Thoracic aorta (tissue), 2 donors: ENCODE measurements at places on chromosomes 3 and 15. TPM values are rescaled to one million over a fixed set of nuclear protein-coding genes. Genes with fewer than 3 reads are reported as not detected.

The SCAMP5 gene
- 3.5 TPM for total RNA-seq

The FEZF2 gene
- not detected for total RNA-seq

The FANCD2OS gene
- total RNA-seq, result not detected

The DNAJC17 gene
- total RNA-seq, result 6.1 TPM

The CCR9 gene
- not detected for total RNA-seq

The BMF gene
- 13.1 TPM for total RNA-seq

The SLC9A9 gene
- 60.1 TPM for total RNA-seq

The HLTF gene
- total RNA-seq, result 27.5 TPM

The PLSCR4 gene
- total RNA-seq, result 115 TPM

The FES gene
- 54.2 TPM for total RNA-seq

The LIPC gene
- not detected for total RNA-seq

DNA sequence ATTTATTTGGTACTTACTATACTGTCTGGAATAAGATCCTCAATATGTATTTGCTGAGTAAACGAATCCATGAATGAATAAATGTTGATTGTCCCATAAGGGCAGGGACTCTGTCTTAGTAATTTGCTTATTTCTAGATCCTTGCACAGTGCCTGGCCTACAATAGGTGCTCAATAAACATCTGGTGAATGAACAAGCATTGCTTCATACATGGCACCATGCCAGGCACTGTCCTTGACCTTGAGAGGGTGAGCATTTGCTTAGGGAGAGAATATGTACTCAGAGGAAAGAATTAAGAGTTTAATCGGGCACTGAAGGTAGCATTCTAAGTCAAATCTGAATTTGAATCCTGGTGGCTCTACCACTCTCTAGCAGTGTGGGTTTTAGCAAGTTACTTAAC lies 282.1 kb downstream of the THSD4 start:
- H3K27ac ChIP-seq, result no peak overlapping the region
- H3K36me3 ChIP-seq, result no peaks in the 10 kb centered on the region
- H3K27me3 ChIP-seq, result no peaks in the 10 kb centered on the region

GRCh38 chr15:99087405-99087943 lies 17.4 kb upstream of the SYNM start:
- no peaks in the 10 kb centered on the region for H3K36me3 ChIP-seq
- H3K4me1 ChIP-seq, result no peaks in the 10 kb centered on the region
- DNase-seq, result no peak

GRCh38 chr3:196163666-196164493 lies 47.3 kb downstream of the ZDHHC19 start:
- no peak overlapping the region for H3K27ac ChIP-seq
- no peaks in the 10 kb centered on the region for H3K36me3 ChIP-seq
- DNase-seq, result no peak
- H3K27me3 ChIP-seq, result no peaks in the 10 kb centered on the region

- H3K36me3 ChIP-seq, result peaks cover 46% of the 10 kb centered on the region
- peak overlapping the region; percentile 81 for H3K27ac ChIP-seq
- peak overlapping the region; percentile 35 for H3K4me3 ChIP-seq
Measured at GRCh38 chr3:8555113-8555661, 53.6 kb downstream of the LMCD1 start.

DNA sequence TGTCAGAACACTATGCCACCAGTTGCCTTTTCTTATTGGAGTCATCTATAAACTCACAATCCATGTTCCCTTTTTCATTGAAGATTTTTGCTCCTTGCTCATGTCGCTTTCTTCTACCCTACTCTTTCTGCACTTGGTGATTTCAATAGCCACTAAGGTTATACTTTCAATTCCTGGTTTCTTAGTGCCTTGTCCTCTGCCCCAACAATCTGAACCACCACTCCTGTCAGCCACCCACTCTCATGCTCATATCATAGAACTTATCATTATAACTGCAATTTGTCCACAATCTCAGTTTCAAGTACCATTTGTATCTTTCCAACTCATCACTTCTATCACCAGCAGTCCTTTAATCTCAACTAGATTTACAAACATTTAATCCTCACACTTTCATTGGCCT lies 10.0 kb upstream of the GRAMD1C start:
- no peak overlapping the region for H3K27ac ChIP-seq
- H3K27me3 ChIP-seq, result no peaks in the 10 kb centered on the region
- H3K36me3 ChIP-seq, result no peaks in the 10 kb centered on the region
- DNase-seq, result no peak
- no peaks in the 10 kb centered on the region for H3K4me1 ChIP-seq

DNA sequence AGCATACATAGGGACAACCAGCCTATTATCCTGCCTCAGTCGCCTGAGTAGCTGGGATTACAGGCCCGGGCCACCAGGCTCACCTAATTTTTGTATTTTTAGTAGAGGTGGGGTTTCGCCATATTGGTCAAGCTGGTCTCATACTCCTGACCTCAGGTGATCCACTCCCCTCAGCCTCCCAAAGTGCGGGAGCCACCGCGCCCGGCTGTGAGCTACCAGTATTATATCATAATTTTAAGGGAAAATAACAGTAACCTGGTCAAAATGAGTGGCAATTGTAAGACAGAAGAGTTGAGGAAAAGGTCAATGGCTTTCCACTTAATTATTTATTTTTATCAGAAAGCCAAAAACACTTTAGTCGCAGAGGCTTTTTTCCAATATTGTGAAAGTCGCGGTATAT lies 652.6 kb upstream of the BCHE start:
- no peak overlapping the region for H3K4me3 ChIP-seq
- no peak for DNase-seq
- H3K4me1 ChIP-seq, result no peaks in the 10 kb centered on the region
- H3K36me3 ChIP-seq, result no peaks in the 10 kb centered on the region
- H3K27ac ChIP-seq, result no peak overlapping the region

- H3K4me3 ChIP-seq, result no peak overlapping the region
- DNase-seq, result no peak
- no peaks in the 10 kb centered on the region for H3K27me3 ChIP-seq
- H3K36me3 ChIP-seq, result no peaks in the 10 kb centered on the region
Measured at GRCh38 chr3:30628901-30629590, 22.6 kb downstream of the TGFBR2 start.

DNA sequence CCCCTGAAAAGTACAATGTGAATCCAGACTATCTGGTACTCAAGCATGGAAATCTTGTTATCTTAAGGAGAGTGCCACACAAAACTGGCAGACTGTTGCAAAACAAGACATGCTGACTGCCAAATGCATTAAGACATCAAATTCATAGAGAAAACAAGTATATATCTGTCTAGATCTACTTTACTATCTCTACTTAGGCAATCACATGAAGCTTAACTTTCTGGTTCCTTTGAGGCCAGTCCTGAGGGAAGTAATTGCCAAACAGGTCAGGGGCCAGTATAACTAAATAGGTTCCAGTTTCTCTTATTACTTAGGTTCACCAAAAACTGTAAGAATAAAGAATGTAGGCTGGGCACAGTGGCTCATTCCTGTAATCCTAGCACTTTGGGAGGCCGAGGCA lies 15.9 kb upstream of the SLC4A7 start:
- H3K27me3 ChIP-seq, result no peaks in the 10 kb centered on the region
- H3K27ac ChIP-seq, result no peak overlapping the region
- peaks cover 11% of the 10 kb centered on the region for H3K4me1 ChIP-seq
- no peak overlapping the region for H3K4me3 ChIP-seq
- DNase-seq, result no peak

- H3K36me3 ChIP-seq, result no peaks in the 10 kb centered on the region
- no peaks in the 10 kb centered on the region for H3K27me3 ChIP-seq
- H3K27ac ChIP-seq, result no peak overlapping the region
- no peaks in the 10 kb centered on the region for H3K4me1 ChIP-seq
- DNase-seq, result no peak
Measured at GRCh38 chr15:81170511-81170910, 26.2 kb upstream of the IL16 start.

DNA sequence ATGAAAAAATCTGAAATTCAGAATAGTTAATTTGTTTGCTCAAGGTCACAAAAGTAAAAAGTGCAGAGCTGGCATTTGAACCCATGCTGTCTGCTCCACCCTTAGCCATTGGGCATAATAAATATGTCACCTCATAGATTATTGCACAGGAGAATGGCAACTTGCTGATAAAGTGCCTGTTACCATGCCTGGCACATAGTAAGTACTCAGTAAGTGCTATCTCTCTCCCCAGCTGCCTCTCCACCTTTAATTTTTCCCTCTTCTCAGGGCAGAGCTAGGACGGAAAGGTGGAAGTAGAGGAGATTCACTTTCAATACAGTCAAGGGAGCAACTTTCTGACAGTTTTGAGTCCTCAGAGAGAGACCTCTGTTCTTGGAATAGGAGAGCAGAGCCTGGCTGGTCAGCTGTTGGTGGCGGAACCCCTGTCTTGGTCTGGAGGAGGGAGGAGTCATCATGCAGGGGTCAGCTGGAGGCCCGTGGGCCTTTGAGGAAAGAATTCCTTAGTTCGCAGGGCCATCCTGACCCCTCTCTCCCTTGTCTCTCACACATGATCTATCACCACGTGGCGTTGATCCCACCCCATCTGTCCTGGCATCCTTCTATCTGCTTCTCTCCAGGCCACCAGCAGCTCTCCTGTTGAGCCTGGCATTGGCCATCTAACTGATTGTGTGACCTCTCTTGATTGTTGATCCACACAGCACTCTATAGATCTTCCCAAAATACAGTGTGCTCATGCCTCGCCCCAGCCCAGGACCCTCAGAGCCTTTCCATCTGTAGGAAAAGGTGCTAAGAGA lies 149.3 kb downstream of the RPLP1 start:
- no peak overlapping the region for H3K4me3 ChIP-seq
- no peak overlapping the region for H3K27ac ChIP-seq
- DNase-seq, result no peak
- H3K36me3 ChIP-seq, result no peaks in the 10 kb centered on the region

- no peak overlapping the region for H3K4me3 ChIP-seq
- no peak overlapping the region for H3K27ac ChIP-seq
- H3K27me3 ChIP-seq, result no peaks in the 10 kb centered on the region
- no peaks in the 10 kb centered on the region for H3K4me1 ChIP-seq
- no peak for DNase-seq
Measured at GRCh38 chr3:113005611-113006010, 14.8 kb downstream of the GTPBP8 start.

DNA sequence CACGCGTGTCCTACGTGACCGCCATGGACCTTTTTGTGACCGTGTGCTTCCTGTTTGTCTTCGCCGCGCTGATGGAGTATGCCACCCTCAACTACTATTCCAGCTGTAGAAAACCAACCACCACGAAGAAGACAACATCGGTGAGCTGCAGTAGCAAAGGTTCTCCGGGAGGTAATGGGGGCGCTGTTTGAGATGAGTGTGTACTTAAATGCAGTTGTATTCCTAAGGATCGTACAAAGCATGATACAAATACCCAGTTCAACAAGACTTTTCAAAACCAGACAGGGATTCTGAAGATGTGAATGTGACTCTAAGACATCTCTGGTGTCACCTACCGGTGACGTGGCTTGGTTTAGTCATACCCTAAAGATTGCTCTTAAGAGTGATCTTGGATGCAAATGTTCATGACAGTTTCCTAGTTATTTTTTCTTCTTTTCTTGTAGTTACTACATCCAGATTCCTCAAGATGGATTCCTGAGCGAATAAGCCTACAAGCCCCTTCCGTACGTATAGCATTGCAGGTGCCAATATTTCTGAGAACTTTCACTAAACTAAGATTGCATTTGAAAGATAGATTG lies 556.6 kb downstream of the GABRG3 start:
- no peak overlapping the region for H3K4me3 ChIP-seq
- no peaks in the 10 kb centered on the region for H3K4me1 ChIP-seq

- H3K36me3 ChIP-seq, result peaks cover 29% of the 10 kb centered on the region
- H3K4me1 ChIP-seq, result peaks cover 5% of the 10 kb centered on the region
- H3K4me3 ChIP-seq, result no peak overlapping the region
- no peak overlapping the region for H3K27ac ChIP-seq
- no peak for DNase-seq
Measured at GRCh38 chr3:33128706-33129105, 14.9 kb downstream of the CRTAP start.

DNA sequence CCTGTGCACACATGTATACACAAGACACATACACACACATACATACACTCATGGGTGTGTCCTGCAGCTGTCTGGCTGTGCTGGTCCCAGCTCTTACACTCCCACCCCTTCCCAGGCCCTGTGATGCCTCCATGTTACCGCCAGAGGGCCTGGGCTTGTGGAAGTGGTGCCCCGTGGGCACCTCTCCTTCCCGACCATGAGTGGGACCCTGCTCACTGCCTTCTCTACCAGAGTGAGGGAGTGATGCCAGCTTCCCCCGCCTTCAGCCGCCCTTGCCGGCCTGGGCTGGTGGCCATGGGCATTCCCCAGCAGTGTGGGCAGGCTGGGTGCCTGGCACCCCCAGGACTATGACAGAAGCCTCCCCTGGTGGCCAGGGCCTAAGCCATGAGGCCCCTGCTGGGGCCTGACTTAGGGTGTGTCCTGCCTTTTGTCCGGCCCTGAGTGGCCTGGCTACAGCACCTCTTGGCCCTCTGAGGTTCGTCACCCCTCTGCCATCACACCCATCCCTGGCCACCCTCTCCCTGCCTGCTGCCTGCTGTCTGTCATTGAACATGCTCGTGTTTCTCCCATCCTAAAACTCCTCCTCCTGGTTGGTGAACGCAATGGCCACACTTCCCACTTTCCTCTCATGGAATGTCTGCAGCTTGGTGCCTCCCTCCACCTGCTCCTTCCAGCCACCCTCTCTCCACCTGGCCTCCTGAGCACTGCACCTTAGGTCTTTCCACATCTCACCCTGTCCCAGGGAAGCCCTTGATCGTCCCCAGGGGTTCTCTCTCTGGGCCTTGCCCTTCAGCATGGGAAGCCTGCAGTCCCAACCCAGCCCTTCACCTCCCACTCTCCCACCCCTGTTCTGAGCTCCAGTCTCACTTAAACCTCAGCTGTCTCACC lies 14.6 kb downstream of the HDAC11 start:
- H3K4me3 ChIP-seq, result no peak overlapping the region
- H3K27me3 ChIP-seq, result no peaks in the 10 kb centered on the region
- no peak for DNase-seq
- peaks cover 12% of the 10 kb centered on the region for H3K4me1 ChIP-seq
- no peak overlapping the region for H3K27ac ChIP-seq

- H3K36me3 ChIP-seq, result no peaks in the 10 kb centered on the region
- DNase-seq, result no peak
- H3K27me3 ChIP-seq, result no peaks in the 10 kb centered on the region
- H3K4me3 ChIP-seq, result no peak overlapping the region
- H3K4me1 ChIP-seq, result peaks cover 63% of the 10 kb centered on the region
- no peak overlapping the region for H3K27ac ChIP-seq
Measured at GRCh38 chr3:177463863-177464262, 266.6 kb upstream of the TBL1XR1 start.

- DNase-seq, result no peak
- H3K4me3 ChIP-seq, result no peak overlapping the region
- H3K27ac ChIP-seq, result no peak overlapping the region
- H3K27me3 ChIP-seq, result no peaks in the 10 kb centered on the region
- H3K36me3 ChIP-seq, result peaks cover 7% of the 10 kb centered on the region
Measured at GRCh38 chr3:100526613-100527346, 34.4 kb downstream of the TMEM45A start.

- no peaks in the 10 kb centered on the region for H3K27me3 ChIP-seq
- no peak overlapping the region for H3K27ac ChIP-seq
- H3K36me3 ChIP-seq, result no peaks in the 10 kb centered on the region
Measured at GRCh38 chr3:53708001-53708621, 138.1 kb downstream of the CHDH start.

GRCh38 chr3:189214651-189215050 lies 42.9 kb downstream of the TPRG1 start:
- H3K4me1 ChIP-seq, result no peaks in the 10 kb centered on the region
- no peak overlapping the region for H3K4me3 ChIP-seq
- no peak for DNase-seq
- no peaks in the 10 kb centered on the region for H3K36me3 ChIP-seq
